ENCODE measurements at places on chromosomes 12 and 14.

DNA sequence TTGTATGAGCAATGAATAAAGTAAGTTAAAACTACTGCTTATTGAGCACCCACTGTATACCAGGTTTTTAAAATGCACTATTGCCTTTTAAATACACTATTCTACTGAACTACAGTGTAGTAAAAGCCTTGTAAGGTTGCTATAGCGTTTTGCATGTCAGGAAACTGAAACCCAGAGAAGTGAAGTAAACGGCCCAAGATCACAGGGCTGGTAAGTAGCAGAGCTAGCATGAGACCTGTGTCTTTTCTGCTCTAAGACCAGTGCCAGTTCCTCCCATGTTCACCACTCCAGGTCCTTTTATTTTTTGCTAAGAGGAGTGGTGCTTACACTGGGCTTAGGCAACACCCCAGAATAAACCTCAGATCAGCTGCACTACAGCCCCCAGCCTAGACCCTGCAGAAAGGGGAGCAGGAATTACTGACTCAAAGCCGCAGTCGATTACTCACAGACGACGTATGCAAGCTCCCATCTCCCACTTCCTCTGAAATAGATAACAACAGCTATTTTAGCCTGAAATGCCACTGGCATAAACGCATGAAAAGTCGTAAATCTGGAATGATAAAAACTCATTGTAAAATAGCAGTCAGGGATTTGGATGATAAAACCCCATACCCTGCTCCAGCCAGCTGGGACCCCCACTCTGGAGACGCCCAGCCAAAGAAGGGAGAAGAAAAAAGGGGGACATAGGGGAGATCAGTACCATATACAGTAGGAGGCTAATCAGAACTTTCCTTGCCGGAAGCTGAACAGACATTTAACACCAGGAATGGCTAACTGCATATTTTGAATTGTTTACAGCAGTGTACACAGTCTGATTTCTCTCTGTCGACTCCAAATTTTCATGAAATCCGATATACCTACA lies 108.3 kb downstream of the NUAK1 start:
- peak; percentile 10 for DNase-seq

- no peak for DNase-seq
Measured at GRCh38 chr14:52043690-52044089, 25.2 kb downstream of the NID2 start.

- no peak for DNase-seq
Measured at GRCh38 chr14:34172550-34173368, 221.9 kb upstream of the EGLN3 start.

GRCh38 chr12:131203666-131204415 lies 250.1 kb downstream of the ADGRD1 start:
- no peak for DNase-seq

DNA sequence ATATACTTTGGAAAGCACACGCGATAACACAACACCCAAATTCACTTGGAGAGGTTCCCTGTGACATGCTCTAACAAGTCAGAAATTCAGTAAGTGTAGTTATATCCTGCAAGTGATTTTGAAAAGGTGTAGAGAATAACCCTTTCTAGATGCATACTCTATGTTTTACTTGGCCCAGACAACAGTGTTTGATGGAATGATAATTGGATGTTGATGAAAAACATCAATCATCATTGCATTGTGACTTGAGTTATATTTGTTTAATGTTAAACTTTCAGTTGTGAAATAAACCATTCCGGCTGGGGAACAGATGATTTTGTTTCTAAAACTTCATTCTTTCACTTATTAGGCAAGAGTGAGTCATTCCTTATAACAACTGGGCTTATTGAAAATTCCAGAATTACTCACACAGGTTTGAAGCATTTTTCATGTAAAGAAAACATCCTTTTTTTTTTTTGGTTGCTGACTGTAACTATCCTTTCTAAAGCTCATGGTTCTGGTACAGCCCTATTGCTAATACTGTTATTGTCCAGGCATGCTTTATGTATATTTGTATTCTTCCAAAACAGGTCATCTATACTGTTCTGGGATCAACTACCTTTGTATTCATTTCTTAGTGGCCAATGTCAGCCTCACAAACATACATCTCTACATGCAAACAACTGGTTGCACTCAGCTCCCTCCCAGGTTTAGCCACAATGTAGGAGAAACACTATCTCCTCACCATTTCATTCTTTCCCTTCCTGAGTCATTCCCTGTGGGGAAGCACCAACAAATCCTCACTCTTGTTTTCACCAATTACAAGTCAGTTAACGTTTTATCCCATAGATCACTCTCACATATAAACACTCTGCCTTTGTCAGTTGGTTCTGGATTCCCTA lies 121.2 kb upstream of the LRIG3 start:
- no peak for DNase-seq

- DNase-seq: no peak
Measured at GRCh38 chr14:92456215-92457015, 57.2 kb upstream of the RIN3 start.

- no peak for DNase-seq
Measured at GRCh38 chr12:58242796-58243630, 301.6 kb downstream of the ATP23 start.

DNA sequence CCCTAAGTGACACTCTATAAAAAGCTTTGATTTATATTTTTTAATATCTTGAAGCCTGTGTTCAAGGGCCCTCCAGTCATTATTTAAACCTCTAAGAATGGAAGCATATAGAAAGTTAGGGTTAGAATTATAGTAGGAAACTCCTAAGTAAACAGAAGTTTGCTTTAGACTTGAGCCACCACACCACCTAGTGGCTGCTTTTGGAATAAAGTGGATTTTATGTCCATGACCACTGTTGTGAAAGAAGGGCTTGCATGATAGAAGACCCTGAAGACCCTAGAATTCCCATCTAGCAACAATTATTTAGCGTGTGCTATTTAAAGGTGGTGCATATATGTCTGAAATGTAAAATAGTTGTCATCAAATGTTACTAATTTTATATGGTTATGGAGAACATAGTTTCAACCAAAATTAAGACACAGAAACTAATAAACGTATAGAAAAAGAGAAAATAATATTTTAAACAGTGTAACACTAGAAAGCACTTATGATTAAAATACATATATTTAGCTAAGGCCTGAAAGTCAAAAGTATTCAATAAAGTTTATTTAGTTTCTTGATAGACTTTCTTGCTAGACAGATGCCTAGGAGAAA lies 21.3 kb downstream of the LRRIQ1 start:
- DNase-seq: no peak

- no peak for DNase-seq
Measured at GRCh38 chr14:25121337-25122129, 71.6 kb upstream of the STXBP6 start.

DNA sequence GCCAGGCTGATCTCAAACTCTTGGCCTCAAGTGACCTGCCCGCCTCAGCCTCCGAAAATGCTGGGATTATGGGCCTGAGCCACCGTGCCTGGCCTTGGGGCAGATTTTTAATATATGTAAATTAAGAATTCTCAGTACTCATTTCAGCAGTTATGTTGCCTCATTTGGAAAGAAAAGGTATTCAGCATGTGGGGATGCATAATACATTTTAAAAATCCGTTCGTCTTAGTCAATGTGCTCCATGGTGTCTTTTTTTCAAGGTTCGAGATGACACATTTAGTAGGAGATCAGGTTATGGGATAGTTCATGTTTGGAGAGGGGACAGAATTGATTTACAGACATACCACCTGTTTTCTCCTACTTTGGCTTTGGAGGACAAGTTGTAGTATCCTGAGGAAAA lies 10.2 kb downstream of the SYNE2 start:
- no peak for DNase-seq

DNA sequence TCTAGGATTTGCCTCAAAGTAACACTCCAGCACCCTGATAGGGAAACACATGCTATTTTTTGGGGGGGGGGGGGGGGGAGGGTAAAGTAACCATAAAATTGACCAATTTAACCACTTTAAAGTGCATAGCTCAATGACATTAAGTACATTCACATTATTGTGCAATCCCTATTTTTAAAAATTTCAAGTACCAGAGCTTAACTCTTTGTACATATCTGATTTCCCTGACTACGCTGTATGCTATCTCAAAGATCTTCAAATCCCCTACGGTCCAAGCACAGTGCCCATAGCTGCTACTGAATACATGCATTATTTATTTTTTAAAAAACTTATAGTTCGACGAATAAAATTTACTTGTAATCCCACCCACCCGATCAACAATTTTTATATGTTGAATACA lies 63.0 kb downstream of the BCL2L14 start:
- DNase-seq: no peak

GRCh38 chr14:69586404-69586803 lies 11.7 kb upstream of the CCDC177 start:
- no peak for DNase-seq

GRCh38 chr14:98144964-98145363 lies 1127.0 kb downstream of the BCL11B start:
- no peak for DNase-seq

GRCh38 chr12:86091681-86092080 lies 164.5 kb downstream of the MGAT4C start:
- no peak for DNase-seq

DNA sequence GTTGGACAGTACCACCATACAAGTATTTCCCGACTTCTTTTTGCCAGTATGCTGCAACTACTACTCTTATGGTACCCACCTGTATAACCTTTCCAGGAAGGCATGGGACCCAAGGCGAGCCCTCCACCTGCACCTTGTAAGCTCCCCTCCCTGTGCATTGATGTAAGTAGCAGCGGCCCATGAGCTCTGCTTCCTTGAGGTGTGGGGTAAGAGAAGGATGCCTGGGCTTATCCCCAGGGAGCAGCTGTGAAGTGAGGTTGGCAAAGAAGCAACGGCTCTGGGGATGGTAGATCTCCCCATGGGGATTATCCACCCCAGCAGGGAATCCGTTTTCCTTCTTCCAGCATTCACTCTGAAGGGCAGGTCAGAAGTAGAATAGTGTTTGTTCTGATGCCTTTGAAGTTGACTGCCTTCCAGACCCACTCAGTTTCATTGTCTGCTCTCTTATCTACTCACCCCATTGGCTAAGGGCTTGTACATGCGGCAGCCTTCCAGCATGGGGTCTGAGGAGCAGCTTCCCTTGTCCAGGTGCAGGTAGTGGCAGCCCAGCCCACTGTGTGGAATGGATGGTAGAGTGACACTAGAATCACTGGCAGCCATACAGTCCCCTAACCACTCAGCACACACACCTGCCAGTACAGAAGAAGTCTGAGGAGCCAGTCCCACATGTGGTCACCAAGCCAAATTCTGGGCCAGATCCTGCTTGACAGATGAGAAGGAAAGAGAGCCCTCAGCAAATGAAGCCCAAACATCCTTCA lies 3.4 kb downstream of the CIROP start:
- DNase-seq: no peak

- DNase-seq: no peak
Measured at GRCh38 chr12:54173906-54174471, 14.8 kb downstream of the SMUG1 start.

DNA sequence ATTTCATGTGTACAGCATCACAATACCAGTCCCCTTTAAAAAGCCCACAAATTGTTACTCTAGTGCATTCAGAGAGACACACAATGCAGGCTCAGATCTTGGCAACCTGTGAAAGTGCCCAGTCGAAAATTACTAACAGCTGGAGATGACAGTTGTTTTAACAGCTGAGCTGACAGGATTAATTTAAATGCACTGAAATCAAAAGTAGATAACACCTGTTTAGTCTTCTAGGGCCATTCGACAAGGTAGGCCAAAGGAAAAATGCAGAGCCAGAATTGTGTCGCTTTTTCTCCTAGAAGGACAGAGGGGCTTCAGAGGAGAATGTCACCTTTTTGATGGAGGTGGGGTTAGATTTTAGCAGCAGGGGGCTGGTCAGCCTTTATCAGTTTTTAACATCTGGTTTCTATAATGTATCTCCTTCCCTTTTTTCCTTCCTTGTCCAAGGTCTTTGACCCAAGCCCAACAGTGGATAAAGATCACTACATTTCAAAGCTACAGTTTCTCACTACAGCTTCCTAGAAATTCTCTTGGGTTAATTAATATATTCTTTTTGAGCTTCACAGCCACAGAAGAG lies 139.1 kb downstream of the SOX5 start:
- no peak for DNase-seq

- DNase-seq: no peak
Measured at GRCh38 chr14:81062816-81063215, 107.4 kb downstream of the TSHR start.

DNA sequence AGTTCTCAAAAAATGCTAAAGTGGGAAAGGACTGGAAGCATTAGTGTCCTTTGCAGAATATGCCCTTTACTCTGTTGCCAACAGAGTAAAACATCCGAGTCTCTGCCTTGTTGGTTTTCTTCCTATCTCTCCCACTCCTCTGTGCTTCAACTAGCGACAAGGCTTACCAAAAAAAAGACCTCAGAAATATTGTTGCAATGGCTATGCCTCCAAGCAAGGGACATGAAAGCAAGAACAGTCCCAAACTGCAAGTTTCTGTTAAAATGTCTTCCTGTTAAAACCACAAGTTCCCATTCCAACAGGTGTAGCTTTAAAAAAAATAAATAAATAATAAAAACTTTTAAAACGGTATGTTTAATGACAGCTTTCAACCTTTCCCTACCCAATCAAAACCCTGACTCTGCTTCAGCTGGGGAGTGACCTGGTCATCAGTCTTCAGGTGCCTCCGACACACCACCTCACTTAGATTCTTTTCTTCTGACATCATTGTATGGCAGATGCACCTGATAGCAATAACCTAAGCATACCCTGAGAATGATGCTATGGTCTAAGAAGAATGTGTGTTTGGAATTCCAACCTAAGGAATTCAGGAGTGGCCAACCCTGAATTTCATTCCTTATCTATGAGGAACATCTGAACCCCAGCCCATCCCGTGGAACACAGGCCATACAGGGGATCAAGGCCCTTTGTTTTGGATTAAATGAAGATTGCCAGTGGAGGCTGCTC lies 81.0 kb downstream of the RPS29 start:
- no peak for DNase-seq

- DNase-seq: no peak
Measured at GRCh38 chr14:95149441-95149840, 7.9 kb downstream of the DICER1 start.

- DNase-seq: no peak
Measured at GRCh38 chr14:34797747-34798583, 77.2 kb downstream of the BAZ1A start.

DNA sequence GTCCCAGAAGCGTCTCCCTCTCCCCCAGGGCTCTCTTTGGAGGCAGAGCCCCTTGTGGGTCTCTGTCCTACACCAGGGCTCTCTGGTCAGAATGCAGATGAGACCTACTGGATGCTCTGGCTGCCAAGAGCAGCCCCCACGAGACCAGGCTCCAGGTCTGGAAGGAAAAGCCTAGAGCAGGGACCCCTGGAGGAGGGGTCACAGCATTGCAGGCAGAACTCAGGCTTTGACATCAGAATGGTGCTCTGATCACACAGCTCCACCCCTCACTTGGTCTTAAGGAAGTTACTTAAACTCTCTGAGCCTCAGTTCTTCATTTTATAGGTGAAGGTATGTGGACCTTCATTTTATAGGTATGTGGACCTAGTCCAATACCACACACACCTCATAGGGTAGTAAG lies 83.1 kb downstream of the ARL6IP4 start:
- no peak for DNase-seq

DNA sequence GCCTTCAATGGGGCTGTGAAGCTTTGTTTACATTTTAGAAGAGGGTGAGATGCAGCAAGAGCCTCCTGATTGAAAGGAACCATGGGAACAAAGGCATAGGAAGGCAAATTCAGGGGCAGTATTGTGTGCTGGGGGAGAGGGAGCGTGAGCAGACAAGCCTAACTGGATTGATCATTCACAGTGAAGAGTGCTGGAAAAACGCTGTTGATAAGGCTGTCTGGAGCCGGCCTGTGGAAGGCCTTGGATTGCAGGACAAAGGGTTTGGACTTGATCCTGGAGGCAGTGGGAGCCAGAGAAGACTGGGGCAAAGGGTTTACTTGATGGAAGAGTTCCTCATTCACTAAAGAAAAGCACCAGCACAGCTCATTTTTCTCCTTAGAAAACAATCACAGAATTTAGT lies 160.5 kb downstream of the PAH start:
- no peak for DNase-seq

- DNase-seq: no peak
Measured at GRCh38 chr14:77498984-77499527, 440 bp upstream of the ISM2 start.
